ENCODE measurements at places on chromosomes 13 and 19.

DNA sequence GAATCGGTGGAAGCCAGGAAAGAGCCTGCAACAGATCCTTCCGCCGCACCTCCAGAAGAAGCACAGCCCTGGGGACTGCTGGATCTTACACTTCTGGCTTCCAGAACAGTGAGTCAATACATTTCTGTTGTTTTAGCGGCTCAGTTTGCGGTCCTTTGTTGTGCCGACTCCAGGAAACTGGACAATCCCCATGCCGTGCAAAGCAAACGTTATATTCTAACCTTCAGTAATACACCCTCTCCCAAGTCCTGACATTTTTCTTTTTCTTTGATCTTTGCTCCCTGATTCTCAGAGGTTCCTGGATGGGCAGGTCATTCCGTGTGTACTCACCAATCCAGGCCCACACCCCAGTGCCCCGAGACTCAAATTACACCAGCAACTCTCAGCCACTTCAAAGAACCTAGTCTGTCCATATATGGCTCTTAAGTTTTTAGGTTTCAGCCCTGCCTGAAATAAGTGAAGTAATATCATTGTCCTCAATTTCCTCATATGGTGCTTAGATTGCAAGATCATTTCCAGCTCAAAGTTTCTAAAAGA is 387.1 kb upstream of the SGCG start:
- DNase-seq: no peak

DNA sequence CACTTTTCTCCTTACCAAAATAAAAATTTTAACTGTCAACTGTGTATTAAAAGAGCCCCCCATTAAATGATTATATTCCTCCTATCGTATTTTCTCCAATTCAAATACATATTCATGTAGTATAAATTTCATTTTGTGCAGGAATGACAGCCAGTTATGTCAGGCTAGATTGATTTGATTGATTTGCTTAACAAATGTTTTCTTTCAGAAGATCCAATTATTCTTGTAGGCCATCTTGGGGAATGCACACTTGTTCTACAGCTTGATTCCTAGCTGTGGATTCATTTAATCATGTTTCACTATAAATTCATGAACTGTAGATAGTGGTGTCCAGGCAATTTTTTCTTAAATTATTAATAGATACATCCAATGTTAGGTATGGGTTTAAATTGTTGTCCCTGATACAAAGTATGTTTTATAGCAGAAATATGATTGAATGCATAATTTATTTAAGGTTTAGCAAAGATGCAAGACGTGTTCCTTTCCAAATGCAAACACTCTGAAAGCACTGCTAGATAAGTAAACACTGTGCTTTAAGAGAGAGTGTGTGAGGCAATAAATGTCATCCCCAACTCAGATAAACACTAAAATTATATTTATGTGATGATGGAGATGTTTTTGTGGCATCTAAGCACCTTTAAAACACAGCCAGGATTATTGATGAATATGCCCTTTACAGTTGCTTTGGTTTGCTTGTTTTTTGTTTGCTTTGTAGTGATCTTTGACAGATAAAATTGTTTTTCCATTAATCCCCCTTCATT is 531.1 kb downstream of the DCT start:
- no peak for DNase-seq

- peak; percentile 59 for DNase-seq
Observed at GRCh38 chr13:94342436-94343242, 136.8 kb downstream of the DCT start.

DNA sequence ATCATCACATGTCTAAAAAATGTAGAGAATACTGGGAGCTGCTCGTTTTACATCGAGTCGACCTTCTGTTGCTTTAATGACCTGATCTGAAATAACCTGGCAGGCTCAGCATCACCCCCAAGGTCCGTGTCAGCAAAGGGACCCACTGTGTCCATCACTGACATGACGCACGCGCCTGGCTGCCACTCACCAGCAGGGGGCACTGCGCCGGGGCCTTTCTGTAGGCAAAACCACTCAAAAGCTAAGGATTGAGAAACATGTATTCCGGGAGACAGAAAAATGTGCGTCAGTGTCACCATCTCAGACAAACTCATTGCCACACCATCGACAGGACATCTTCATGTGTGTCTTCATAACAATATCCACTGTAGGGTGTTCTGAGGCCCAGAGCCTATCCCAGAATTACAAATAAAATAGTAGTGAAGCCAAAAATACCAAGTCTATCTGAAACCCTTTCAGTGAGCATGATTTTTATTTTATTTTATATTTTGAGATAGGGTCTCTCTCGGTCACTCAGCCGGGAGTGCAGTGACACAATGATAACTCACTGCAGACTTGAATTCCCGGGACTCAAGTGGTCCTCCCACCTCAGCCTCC is 130.3 kb upstream of the LSM14A start:
- peak; percentile 5 for DNase-seq

GRCh38 chr13:23673867-23674605 is 103.8 kb downstream of the TNFRSF19 start:
- DNase-seq: peak; percentile 68

- no peak for DNase-seq
Observed at GRCh38 chr13:95588134-95588533, 35.6 kb downstream of the CLDN10 start.

DNA sequence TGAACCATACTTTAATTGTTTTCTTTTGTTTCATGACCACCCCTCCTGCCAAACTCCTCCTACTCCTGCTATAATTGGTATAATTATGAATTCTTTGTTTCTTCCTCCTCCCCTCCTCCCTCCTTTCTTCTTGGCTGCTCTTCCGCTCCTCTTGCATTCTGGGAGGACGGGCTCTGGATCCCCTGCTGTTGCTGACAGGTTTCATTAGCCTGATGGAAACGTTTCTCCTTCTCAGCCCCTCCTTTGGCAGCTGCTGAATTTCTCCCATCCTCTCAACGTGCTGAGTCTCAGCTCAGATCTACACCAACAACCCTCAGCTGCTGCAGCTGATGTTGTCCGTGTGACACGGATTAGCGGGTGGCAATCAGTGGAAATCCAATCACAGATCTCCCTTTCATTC is 97.1 kb upstream of the UBAC2 start:
- DNase-seq: no peak

GRCh38 chr13:86541461-86541860 is 742.2 kb upstream of the SLITRK6 start:
- DNase-seq: no peak

DNA sequence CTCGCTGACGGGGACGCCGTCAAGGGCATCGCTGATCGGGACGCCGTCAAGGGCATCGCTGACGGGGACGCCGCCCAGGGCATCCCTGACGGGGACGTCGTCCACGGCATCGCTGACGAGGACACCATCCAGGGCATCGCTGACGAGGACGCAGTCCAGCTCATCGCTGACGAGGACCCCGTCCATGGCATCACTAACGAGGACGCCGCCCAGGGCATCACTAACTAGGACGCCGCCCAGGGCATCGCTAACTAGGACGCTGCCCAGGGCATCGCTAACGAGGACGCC is 945.2 kb downstream of the TUBA3C start:
- DNase-seq: no peak

DNA sequence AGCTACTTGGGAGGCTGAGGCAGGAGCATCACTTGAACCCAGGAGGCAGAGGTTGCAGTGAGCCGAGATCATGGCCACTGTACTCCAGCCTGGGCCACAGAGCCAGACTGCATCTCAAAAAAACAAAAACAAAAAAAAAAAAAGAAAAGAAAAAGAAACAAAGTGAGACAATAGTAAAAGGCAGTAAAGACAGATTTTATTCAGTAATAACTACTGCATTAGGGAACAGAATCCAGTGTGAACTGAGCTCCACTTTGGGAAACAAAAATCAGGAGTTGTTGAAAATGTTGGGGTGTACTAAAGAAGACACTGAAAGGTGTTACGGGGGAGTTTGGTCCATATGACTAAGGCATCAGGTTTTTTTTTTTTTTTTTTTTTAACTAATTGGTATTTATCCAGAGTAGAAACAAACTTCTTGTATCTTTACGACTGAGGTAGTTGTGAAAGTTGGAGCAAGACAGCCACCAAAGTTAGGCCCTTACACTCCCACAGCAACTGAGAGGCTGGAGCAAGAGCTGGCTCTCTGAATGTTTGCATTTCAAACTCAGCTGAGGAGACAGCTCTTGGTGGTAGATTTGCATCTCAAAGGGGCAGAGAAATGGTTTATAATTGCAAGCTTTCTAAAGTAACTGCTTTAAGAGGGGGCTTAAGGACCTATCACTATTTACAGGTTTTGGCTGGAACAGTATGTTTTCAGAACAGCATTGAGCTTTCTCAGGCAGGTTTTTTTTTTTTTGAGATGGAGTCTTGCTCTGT is 24.2 kb downstream of the ZNF607 start:
- no peak for DNase-seq

GRCh38 chr13:36858290-36858689 is 39.3 kb downstream of the RFXAP start:
- DNase-seq: peak; percentile 45

DNA sequence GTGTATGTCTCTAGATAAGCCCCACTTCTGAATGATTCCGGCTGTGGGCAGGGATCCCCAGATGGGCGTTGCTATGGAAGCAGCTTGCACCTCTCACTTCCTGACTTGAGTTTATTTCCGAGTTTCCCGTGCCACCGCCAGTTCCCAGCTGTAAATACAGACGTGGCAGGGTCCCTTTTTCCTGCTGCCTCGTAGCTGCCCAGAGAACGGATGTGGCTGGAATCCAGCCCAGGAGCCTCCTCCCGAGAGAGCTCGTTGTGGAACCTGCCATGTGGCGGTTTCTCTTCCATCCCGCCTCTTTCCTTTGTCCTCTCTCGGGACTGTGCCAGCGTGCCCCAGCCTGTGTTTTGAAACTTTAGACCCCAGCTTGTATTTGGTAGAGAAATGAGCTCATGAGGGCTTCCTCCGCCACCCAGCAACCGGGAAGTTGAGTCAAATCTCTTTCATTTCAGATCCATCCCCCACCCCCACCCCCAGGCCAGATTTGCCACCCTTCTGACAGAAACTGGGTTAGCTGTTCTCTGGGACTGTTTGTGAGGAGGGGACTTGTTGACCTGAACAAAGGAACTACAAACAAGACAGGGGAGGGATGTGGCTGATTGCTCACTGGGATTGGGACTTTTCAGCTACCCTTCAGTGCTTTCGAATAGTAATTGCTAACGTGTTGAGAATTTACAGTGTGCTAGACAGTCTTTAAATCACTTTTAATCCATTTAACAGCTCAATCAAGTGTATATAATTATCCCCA is 96.6 kb downstream of the SIPA1L3 start:
- peak; percentile 82 for DNase-seq

GRCh38 chr13:112133499-112134390 is 66.8 kb downstream of the SOX1 start:
- no peak for DNase-seq

DNA sequence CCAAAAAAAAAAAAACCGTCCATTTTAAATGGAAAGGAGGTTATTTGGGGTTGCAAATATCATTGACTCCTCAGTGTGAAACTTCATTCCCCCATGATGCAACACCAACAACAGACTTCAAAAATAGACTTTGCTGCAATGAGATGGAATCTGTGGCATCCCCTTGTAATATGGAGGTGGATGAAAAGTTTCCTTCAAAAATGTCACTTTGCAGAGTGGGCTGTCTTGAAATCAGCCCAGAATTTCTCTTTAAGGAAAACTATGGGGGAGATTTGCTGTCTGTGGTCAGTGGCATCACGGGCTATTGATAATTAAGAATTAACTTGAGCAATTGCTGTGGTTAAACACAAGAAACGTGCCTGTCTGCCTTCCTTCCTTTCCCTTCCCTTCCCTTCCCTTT is 1.5 kb downstream of the GPR18 start:
- peak; percentile 81 for DNase-seq

DNA sequence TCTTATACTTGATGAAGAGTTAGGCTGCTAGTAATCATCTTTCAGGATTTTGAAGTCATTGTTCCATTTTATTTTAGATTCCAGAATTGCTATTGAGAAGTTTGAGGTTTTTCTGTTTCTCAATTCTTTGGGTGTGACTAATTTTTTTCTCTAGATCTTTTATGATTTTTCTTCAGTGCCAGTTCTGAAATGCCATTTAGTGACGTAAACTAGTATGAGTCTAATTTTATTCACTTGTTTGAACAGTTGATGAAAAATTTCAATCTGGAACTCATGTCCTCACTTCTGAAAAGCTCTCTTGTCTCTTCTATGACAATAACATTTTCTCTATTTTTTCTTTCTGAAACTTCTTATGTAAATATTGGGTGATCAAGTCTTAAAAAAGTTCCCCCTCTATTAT is 188.5 kb upstream of the HTR2A start:
- DNase-seq: peak; percentile 36

- DNase-seq: no peak
Observed at GRCh38 chr19:7869453-7869909, 4.7 kb downstream of the PRR36 start.

- DNase-seq: no peak
Observed at GRCh38 chr13:51113186-51113881, 2.3 kb upstream of the C13orf42 start.

DNA sequence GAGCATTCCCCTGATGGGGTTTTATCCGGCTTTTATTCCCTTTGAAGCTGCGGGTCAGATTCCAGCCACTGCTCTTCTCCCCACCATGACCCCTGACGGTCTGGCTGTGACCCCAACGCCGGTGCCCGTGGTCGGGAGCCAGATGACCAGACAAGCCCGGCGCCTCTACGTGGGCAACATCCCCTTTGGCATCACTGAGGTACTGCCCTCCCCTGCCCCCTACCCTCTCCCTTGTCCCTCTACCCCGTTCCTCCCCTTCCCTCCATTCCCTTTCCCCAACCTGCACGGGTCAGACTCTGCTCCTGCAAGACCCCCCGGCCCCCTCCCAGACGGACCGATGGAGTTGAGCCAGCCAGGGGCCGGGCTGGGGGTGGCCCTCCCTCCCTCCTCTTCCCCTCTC is 6.2 kb downstream of the U2AF2 start:
- DNase-seq: no peak

DNA sequence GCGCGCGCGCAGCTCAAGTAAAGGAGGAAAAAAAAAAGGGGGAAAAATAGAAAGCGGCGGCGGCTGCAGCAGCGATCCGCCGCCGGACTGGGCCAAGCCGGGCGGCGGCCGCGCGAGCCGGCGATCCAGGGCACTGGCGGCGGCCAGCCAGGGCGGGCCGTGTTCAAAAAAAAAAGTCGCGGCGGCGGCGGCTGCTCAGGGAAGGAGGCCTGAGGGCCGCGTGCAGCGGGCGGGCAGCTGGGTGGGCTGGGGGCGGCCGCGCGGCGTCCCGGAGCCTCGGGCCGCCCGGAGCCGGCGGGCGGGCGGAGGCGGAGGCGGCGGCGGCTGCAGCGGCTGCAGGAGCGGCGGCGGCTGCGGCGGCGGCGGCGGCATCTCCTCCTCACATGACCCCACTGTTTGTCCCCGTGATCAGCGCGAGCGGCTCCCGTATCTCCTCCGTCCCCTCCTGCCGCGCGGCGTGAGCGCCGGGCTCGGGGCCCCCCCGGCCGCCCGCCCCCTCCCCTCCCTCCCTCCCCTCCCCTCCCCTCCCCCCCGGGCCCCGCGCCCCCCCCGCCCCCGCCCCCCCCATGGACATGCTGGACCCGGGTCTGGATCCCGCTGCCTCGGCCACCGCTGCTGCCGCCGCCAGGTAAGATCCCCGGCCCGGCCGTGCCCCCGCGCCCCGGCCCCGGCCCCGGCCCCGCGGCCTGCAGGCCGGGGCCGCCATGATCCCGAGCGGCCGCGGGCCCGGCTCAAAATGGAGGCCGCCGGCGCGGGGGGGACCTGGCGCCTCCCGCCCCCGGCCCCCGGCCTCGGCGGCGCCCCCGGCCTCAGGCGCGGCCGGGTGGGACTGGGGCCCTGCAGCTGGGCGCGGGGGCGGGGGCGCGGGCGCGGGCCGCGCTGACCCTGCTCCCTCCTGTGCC is at the start of gene USF2:
Gene USF2, plus strand, starts transcription at position 427 of the 902 bp plus-strand sequence. Its CDS starts 140 bp downstream, at position 567.
- DNase-seq: peak; percentile 62

GRCh38 chr19:46495786-46496099 is at the start of gene PNMA8B:
PNMA8B (minus strand) TSS chr19:46495867; CDS start chr19:46495465, 402 bp downstream.
- DNase-seq: peak; percentile 54

GRCh38 chr19:10471909-10472308 is 31.2 kb downstream of the KEAP1 start:
- DNase-seq: peak; percentile 38

GRCh38 chr13:21694831-21695230 is 24.0 kb downstream of the FGF9 start:
- DNase-seq: no peak
